ENCODE measurements at places on chromosomes 11 and 22. TPM values are rescaled to one million over a fixed set of nuclear protein-coding genes. Genes with fewer than 3 reads are reported as not detected.

FERMT3 gene
- total RNA-seq: 16.9 TPM

DNAL4 gene
- 15.5 TPM for total RNA-seq

- no peak for DNase-seq
Measured at GRCh38 chr11:12186701-12187100, 76.3 kb downstream of the MICAL2 start.

DNA sequence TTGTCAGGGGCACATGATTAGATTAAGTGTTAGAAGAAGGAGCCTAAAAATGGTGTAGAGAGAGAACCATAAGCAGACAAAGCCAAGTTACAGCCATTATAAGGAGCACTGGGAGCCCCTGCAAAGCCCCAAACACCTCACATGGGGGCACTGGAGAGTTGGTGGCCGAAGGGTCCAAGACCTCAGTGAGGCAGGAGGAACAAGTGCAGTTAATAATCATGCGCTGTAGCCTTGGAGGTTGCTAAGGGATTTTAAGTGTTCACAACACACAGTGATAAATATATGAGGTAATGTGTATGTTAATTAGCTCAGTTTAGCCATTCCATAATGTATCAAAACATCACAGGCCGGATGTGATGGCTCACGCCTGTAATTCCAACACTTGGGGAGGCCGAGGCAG lies 54.4 kb upstream of the JAM3 start:
- no peak for DNase-seq

DNA sequence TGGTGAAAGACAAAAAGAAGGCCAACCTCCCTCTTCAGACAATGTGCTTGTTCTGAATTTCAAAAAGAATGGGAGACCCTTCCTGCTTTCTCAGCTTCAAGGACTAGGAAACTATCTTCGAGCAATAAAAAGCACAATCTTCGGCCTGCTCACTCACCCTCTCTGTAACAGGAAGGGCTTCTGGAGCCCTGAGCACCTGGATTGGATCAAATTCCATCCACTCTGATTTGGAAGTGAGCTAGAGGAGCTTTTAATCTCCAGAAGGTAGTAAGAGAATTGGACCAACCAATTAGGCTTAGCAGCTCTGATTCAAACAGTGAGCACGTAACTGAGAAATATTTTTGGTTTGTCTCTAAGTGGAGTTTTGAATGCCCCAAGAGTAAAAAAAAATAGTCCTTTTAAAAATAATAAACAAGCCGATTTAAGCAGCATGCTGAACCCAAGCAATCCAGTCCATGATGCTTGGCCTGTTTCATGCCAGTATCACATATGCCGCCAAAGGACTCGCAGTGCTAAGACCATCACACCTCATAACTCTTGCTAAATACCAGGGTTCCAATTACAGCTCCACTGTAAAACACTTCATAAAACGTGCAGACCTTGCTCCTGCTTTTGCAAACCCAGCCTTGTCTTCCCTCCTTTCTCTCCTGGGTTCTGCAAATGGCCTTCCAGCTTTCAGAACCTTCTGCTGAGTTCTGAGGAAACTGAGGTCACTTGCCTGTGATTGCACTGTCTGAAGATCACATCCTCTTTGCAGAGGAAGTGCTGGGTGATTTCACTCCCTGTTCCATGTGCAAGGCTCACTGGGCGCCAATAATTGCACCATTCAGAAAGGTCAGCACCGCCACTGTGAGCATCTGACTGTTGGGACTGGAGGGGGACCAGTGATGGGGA lies 74.4 kb downstream of the SLC1A2 start:
- DNase-seq: no peak

- DNase-seq: no peak
Measured at GRCh38 chr22:44646141-44646540, 55.9 kb upstream of the PRR5 start.

GRCh38 chr11:73554671-73555320 lies 43.1 kb downstream of the FAM168A start:
- no peak for DNase-seq
